Progenitor cell of endocrine pancreas (in vitro differentiated cells): ENCODE measurements at places on chromosomes 13 and 19.

GRCh38 chr13:60411983-60412382 lies 15.0 kb downstream of the TDRD3 start:
- DNase-seq: no peak

DNA sequence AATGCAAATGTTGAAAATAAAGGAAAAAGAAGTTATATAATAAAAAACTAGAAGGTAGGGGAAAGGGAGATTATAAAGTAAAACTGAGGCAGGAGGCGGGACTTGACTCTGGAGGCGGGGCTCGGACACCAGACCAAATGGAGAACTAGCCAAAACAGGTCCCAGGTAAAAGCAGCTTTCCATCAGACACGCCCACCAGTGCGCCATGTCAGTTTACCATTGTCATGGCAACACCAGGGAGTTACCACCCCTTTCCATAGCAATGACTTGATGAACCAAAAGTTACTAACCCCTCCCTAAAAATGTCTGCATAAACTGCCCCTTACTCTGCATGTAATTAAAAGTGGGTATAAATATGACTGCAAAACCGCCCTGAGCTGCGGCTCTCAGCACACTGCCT lies 70.9 kb downstream of the PEPD start:
- no peak for DNase-seq

- DNase-seq: no peak
These were observed 225.1 kb downstream of the TM9SF2 start for GRCh38 chr13:99726282-99726894.

GRCh38 chr13:18960637-18961227 lies 220.9 kb downstream of the TUBA3C start:
- DNase-seq: no peak

GRCh38 chr13:19961489-19961888 lies 3.0 kb downstream of the ZMYM2 start:
- DNase-seq: no peak

- DNase-seq: no peak
These were observed 28.7 kb downstream of the CYSLTR2 start for GRCh38 chr13:48682436-48682835.

DNA sequence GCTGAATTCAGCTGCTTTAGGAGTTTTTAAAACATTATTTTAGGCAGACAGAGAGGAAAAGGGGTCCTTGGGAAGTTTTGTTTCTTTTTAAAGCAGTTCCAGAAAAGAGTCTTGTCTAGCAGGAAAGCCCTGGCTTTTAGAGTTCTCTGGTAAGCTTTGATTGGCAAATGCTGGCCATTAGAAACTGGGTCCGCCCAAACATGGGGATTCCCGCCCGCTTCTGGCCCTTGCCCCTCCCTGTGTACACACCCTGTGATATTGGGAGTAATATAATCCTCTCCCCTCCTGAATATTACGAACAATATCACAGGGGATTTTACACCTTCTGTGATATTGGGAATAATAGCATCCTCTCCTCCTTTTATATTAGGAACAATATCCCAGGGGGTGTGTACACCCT lies 58.9 kb downstream of the ERICH4 start:
- no peak for DNase-seq

DNA sequence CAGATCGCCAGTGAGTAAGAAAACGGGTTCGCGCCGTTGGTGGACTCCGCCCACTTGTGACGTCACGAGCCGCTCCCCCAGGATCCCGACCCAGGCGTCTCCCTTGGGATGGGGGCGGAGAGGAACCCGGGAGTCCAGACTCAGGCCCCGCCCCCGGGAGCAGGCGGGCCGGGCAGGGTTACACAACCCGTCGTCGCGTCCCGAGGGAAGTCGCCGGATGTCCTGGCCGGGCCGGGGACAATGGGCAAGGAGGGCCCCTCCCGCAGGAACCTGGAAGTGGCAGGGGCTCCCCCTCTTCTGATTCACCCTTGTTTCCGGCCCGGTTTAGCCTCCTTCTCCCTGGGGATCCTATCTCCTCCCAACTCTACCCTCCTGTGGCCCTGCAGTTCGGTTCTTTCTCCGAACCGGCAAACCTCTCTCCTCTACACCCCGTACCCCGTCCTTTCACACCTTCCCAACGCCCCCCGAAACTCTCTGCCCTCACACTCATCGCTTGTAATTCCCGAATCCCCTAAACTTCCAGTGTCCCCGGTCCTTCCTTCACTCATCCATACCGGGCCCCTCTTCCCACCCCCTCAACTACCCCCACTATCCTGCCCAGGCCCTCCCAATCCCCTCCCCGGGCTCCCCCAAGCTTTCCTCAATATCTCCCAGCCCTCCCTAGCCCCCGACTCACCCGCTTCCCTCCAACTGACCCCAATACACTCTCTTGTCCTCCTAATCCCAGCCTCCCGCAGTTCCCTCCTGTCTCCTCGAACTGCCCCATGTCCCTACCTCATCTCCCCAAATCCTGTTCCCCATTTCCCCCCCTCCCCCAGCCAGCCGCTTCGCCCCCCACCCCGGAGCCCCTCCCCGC lies 20.0 kb upstream of the ERCC1 start:
- peak; percentile 89 for DNase-seq

DNA sequence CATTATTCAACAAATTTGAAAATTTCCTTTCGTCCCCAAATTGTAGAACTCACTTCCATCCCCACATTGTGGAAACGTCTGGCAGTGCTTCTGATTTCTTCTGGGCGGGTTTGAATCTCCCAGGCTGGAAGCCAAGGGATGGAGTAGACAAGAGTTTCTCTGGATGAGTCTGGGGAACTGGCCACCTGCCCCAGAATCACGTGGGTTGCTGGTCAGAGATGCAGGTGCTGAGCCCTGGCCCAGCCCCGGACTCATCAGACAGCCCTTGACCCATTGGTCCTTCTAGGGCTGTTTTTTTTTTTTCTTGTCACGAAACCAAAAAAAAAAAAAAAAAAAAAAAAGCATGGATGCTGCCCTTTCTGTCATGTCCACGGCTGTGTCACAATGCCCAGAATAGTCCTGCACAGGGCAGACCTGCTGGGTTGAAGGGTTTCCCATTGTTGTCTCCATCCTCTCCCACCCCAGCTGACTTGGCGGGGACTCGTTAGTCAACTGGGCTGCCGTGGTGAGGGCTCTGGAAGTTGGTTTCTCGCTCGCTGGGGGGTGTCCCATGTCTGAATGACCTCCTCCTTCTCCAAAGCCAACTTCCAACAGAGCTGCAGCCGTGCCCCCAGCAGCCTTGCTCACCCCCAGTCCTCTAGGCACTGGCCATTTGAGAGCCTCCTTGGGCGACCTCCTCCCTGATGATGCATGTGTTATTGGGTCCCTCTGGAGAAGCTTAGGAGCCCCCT lies 12.8 kb downstream of the CHST8 start:
- DNase-seq: no peak

GRCh38 chr13:75788481-75788981 lies 152.4 kb downstream of the LMO7 start:
- DNase-seq: no peak

DNA sequence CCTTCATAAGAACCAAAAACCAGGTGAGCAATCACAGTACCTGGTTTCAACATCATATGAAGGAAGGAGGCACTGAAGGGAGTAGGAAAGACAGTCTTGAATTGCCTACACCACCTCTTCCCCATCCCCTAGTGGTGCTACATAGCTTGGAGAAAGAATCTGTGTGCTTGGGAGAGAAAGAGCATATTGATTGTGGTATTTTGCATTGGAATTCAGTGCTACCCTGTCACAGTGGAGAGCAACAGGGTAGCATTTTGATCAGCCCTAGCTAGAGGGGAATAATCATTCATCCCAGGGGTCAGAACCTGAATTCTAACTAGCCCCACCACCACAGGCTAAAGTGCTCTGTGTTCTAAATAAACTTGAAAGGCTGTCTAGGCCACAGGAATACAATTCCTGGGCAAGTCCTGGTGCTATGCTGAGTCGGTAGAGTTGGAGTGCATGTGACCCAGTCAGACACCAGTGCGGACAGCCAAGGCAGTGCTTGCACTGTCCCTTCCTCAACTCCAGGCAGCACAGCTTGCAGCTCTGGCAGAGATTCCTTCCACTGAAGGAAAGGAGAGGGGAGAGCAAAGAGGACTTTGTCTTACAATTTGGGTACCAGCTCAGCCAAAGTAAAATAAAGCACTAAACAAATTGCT lies 158.7 kb downstream of the VWA8 start:
- no peak for DNase-seq

GRCh38 chr19:2683430-2684003 lies 19.0 kb downstream of the GNG7 start:
- no peak for DNase-seq

DNA sequence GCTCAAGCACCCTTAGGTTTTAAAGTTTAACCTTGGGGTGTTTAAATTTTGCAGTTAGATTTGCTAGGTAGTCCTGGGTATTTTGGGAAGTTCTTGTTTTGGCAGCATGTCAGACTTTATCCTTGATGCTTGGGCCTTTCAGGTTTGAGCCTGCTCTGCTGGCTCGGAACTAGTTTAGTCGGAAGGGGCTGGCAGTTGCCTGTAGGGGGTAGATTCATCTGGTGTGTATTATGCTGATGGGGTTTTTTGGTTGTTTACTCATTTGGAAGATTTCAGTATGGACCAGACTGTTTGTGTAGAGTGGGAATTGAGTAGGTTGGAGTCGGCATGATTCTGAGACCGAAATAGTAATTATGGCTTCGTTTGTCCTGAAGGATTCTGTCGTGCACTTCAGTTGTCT lies 15.1 kb downstream of the ILF3 start:
- DNase-seq: no peak

DNA sequence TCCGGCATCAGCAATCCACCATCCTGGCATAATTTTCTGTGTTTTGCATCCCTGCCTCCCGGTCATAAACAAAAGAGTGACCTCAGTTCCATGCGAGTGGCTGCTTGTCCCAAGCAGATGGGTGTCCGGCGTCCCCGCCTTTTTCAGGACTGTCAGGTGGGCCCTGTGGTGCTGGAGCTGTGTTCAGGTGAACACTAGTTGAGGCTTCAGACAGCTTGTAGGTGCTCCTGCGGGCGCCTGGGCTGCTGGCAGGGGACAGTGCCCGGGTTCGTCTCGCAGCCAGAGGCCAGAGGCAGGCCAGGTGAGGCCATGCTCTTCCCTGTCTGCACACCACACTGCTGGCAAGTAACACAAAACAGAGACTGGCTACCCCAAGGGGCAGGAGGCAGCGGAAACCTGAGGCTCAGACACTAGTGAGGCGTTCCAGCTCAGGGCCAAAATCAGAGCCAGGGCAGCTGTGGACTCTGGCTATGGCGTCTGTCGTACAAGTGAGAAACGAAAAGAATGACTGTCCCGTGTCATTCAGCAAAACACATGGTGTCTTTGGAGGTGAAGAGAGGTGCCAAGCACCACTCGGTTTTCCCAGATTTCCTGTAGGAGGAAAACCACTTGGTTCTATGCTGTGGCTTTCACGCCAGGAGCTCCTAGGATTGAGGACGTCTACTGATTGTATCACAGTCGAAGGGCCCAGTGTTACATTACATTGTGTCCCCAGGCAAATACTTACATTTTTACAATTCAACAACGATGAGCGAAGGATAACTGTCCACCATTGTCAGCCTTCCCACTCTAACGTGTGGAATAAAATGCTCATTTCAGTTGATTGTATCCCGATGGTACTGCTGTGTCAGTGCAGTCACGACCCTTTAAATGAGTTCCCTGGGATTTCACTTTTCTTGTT lies 104.0 kb downstream of the ATP11A start:
- DNase-seq: no peak

DNA sequence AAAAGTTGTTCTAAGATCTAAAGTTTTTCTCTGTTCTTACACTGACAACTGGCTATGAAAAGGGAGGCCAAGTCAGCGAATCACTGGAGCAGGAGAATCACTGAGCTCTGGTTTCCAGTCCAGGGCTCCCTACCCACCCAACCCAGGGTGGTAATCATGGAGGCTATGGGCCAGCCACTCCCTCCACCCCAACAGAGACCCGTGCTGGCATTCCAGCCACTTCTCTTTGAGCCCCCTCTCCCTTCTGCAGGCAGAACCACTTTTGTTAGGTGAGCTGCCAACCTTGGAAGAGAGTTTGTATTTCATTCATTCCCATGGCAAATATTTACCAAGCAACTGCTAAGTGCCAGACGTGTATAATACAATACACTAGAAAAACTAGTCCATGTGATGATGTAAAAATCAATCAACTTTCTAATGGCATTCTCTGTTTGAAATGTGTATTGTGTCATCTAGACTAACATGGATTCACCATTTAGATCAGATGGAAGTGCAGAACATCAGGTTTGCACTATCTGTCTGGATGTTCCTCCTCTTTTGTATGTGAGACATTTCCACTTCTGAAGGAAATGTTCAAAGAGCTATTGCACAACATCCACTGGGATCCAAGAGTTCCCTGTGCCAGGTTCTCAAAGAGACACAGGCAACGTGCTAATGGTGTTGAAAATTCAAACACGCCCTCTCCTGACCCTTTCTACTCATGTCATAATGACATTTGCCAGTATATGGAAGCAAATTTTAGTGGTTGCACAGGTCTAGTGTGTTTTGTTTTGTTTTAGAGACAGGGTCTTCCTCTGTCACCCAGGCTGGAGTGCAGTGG lies 5.3 kb downstream of the MLNR start:
- no peak for DNase-seq

GRCh38 chr19:51036519-51036918 lies 1.7 kb upstream of the KLK12 start:
- DNase-seq: no peak

- no peak for DNase-seq
These were observed 174.3 kb downstream of the PTPRS start for GRCh38 chr19:5166262-5166661.

- no peak for DNase-seq
These were observed 13.6 kb downstream of the LCP1 start for GRCh38 chr13:46168341-46168740.

DNA sequence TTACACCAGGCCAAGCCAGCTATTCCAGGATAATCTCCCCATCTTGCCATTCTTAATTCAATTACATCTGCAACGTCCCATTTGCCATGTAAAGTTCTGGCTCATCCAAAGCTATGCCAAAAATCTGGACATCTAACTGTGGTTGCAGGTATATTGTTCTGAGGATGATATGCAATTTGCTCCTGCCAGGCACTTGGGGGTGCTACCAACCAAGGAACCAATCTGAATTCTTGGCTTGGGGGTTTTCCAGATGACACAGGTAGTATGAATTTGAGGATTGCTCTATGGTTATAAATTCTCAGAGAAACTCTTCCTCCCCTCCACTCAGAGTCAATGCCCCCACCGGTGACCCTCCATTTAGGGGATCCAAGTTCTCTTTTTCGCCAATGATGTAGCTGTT lies 33.0 kb downstream of the CRYL1 start:
- DNase-seq: no peak

GRCh38 chr19:14139944-14140343 lies 3.6 kb upstream of the ASF1B start:
- no peak for DNase-seq

DNA sequence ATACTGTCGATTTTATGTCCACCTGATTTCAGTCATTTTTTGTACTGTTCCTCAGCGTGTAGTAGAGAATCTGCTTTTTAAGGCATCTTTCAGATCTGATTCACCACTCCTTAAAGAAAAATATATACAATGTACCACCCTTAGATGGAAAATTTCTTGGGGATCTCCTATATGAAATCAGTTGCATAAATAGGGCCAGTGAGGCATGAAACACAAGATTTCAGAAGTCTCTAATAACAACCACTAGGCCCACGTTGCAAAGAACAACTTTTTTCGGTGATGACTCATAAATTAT lies 1.4 kb downstream of the USP12 start:
- DNase-seq: no peak

- no peak for DNase-seq
These were observed 6.2 kb downstream of the XAB2 start for GRCh38 chr19:7622933-7623685.

- DNase-seq: no peak
These were observed 145.7 kb downstream of the ABCC4 start for GRCh38 chr13:95155504-95155903.
